Activated naive CD8-positive, alpha-beta T cell treated with anti-CD3 and anti-CD28 coated beads for 36 hours (primary cell): ENCODE measurements at places on chromosomes 2 and 18.

- DNase-seq: no peak
Observed at GRCh38 chr2:195257979-195258378, 399.0 kb upstream of the SLC39A10 start.

GRCh38 chr2:95574506-95574905 lies 17.3 kb upstream of the TRIM43 start:
- DNase-seq: no peak

- DNase-seq: no peak
Observed at GRCh38 chr2:6353669-6354068, 512.0 kb downstream of the CMPK2 start.

DNA sequence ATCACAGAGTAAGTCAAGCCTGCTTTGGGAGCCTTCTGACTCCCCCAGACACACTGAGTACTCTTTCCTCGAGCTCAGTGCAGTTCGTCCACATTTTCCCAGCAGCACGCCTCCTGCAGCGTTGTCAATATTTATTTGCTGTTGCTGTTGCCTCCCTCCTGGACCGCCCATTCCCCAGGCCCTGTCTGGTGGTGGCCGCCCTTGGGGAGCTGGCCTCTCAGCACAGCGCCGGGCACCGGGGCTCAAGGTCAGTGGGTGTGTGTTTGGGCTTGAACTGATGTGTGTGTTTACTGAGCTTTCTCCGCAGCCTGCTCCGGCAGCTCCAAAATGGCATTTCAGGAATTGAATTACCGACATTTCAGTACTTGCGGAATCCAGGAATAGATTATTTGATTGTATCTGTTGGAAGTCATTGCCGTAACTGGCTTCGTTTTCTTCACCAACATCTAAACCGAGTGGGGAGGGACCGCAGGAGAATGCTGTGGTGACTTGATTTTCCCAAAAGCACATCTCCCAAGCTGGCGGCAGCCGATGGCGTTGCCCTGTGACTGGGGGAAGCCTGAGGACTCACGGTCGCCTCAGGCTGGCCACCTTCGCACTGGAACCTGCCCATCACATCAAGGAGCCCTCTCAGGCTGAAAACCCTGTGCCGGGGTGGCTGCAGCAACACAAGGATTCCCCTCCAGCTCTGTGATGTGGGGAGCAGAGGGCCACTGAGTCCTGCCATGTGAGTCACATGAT lies 66.0 kb downstream of the HPCAL1 start:
- no peak for DNase-seq

- no peak for DNase-seq
Observed at GRCh38 chr2:68195096-68195495, 37.4 kb downstream of the PNO1 start.

DNA sequence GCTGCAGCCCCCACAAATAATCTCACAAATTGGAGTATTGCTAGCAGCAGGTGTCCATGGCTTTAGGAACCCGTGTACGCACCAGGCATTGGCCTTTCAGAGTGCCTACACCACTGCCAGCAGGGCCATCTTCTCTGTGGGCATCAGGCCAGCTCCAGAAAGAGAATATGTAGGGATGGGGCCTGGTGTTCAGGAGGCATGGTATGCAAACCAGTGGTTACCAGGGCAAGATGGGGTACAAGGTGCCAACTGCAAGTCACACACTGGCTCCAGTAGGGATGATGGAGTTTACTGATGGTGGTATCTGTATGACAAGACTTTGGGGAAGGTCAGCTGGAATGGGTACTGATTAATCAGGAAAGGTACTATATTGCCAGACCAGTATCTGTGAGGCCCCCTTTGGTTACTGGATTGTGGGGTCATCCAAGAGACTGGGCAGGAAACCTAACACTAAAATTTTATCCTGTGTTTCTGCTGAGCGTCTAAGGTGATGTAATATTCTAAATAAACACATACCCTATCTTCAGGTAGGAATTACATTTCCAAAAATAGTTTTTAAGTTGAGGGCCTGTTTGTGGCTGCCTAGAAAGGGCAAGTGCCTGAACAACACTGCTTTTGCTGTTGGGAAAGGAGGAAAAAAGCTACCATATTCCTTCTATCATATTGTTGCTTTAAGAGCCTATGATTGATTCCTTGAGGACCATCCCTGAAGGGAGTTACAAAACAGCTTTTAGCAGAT lies 9.0 kb downstream of the CNOT9 start:
- DNase-seq: no peak

DNA sequence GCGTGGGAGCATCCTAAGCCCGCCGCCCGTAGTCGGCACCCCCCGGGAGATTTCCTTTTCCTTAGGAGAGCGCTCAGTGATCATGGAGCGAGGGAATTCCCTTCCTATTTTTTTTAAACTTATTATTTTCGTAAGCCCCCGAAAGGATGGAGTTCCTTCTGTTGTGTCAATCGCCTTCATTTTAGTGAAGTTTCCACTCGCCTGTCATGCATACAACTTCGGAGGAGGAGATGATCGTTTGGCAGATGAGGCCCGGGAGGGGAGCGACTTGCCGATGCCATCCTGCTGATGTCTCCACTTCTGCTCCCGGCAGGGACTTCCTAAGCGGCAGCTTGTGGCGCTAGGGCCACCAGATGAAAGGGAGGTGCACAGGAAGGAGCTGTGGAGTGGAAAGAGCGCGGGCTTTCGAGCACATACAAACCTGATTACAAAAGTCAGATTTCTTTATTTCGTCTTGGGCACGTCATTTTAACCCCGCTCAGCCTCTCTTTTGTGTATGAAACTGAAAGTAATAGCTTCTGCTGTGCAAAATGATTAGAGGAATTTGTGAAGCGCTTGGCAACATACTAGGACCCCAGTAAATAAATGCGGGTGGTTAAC lies at the start of gene ADGRF3:
Gene ADGRF3, minus strand, starts transcription at position 336 of the 600 bp plus-strand sequence. CDS start 555 bp downstream, outside the sequence.
- DNase-seq: peak; percentile 74

DNA sequence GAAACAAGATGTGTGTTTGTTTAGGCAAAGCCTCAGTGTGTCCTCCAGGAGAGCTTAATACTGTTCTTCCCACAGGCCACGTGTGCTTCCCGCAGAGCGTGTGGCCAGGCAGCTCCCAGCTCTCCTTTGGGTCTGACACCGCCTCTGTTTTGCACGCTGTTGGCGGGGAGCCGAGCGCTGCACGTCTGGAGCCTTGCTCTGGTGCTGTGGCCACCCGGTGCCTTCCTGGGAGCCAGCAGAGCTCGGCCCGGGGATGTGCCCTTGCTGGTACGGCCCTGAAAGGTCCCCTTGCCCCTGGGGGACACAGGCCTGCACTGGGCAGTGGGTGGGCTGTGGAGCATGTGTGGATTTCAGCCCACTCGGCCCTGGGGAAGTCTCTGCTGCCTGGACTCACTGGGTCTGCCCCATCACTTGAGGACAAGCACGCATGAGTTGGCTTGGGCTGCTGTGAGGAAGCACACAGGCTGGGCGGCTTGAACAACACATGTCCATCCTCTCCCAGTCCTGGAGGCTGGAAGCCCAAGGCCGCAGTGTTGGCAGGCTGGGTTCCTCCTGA lies 160.7 kb upstream of the HDAC4 start:
- no peak for DNase-seq

- no peak for DNase-seq
Observed at GRCh38 chr2:186573531-186573930, 16.3 kb upstream of the ITGAV start.

DNA sequence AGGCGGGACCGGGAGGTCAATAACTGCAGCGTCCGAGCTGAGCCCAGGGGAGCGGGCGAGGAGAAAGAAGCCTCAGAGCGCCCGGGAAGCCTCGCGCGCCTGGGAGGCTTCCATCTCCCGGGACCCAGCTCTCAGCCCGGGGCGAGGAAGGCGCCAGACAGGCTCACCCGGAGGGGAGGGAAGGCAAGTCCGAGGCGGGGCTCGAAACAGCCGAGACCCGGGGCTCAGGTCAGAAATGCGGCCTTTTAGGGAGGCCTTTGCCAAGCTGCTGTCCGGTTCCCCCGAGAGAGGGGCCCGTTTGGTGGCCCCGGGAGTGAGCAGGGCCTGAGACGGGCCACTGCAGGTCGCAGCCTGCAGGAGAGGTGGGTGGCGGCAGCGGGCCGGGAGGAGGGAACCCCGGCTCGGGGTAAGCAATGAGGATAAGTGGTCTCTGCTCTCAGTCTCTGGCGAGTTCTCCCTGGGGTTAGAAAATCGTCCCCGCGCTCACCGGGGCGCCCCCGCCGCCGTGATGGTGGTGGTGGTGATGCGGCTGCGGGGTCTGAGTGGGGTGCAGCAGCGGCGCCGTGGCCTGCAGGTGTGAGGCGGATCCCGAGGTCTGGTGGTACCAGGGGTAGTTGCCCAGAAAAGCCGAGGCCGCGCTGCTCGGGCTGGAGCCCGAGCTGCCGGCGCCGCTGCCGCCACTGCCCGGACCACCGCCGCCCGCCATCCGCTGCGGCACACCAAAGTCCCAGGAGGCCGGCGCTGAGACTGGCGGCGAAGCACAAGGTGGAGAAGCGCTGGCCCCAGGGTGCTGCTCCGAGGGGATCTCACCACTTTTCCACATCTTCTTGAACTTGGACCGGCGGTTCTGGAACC lies 2.4 kb downstream of the DLX2 start:
- DNase-seq: no peak

- DNase-seq: no peak
Observed at GRCh38 chr2:70732766-70733645, 35.0 kb downstream of the ADD2 start.

DNA sequence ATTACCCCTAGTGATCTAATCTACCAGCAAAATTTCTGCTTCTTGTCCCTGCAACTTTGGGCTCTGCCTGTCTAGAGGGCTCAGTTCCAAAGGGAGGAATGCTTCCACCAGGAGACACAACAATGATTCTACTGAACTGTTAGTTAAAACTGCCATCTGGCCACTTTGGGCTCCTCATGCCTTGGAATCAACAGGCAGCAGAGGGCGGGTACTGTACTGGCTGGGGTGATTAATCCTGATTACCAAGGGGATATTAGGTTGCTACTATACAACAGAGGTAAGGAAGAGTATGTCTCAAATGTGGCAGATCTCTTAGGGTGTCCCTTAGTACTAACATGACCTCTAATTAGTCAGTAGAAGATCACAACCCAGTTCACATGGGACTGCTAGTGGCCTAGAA lies 21.4 kb downstream of the HADHA start:
- no peak for DNase-seq

GRCh38 chr2:201070948-201071478 lies 458 bp downstream of the HYCC2 start:
- DNase-seq: no peak

GRCh38 chr2:857937-858336 lies 92.7 kb upstream of the SNTG2 start:
- no peak for DNase-seq

- no peak for DNase-seq
Observed at GRCh38 chr2:188326290-188326668, 34.6 kb downstream of the GULP1 start.

GRCh38 chr2:143582046-143582747 lies 453.0 kb downstream of the ARHGAP15 start:
- DNase-seq: no peak

DNA sequence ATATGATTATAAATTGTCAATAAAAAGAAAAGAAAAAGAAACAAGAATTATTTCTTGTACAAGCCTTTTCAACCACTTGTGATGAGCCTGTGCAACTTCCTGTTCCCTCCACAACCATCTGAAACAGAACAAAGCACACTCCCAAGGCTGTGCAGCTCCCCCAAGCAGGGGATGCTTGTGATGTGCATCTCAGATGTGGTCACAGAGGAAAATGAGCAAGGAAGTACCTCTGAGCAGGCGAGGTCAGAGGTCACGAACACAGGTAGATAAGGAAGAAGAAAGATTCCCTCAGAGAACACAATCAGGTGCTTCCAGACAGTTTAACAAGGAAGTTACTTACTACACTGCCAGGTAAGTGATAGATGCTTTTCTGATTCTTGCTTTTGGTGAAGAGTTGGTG lies 274.8 kb upstream of the SLC39A10 start:
- DNase-seq: peak; percentile 4

GRCh38 chr18:45954070-45954934 lies 12.8 kb downstream of the EPG5 start:
- no peak for DNase-seq

GRCh38 chr2:171317492-171318125 lies 116.2 kb downstream of the METTL8 start:
- no peak for DNase-seq

DNA sequence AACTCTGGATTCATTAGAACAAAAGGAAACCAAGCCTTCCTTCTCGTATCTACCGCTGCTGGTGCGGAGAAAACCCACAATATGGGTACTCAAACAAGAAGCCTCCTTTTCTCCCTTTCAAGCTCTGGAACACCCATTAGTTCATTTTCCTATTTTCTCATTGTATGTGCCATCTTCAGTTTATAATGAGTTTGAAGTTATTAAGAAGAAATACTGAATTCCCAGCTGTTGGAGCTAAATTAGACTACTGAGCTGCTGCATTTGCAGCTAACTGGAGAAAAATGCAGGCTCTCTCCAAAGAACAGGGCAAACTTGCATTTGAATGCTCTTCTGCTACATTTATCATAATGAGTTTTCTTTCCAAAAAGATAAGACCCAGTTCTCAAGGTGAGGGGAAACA lies 398.5 kb downstream of the NBAS start:
- no peak for DNase-seq

GRCh38 chr2:170076189-170076588 lies 101.8 kb upstream of the MYO3B start:
- DNase-seq: no peak

DNA sequence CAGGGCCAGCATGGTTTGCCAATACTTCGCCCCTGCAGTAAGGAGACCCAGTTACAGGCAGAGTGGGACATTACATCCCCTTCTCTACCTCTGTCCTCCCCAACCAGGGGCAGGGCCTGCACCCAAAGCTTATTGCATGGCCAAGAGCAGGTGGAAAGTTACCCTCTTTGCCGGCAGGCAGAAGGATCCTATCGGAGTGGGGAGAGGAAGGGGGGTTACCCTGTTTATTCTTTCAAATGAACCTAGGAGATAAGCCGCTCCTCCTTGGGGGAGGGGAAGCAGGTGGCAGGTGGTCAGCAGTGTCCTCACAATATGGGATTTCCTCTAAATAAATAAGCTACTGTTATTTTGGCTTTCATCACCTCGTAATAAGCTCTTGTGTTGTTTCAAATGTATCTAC lies 53.9 kb downstream of the SPATS2L start:
- DNase-seq: no peak

DNA sequence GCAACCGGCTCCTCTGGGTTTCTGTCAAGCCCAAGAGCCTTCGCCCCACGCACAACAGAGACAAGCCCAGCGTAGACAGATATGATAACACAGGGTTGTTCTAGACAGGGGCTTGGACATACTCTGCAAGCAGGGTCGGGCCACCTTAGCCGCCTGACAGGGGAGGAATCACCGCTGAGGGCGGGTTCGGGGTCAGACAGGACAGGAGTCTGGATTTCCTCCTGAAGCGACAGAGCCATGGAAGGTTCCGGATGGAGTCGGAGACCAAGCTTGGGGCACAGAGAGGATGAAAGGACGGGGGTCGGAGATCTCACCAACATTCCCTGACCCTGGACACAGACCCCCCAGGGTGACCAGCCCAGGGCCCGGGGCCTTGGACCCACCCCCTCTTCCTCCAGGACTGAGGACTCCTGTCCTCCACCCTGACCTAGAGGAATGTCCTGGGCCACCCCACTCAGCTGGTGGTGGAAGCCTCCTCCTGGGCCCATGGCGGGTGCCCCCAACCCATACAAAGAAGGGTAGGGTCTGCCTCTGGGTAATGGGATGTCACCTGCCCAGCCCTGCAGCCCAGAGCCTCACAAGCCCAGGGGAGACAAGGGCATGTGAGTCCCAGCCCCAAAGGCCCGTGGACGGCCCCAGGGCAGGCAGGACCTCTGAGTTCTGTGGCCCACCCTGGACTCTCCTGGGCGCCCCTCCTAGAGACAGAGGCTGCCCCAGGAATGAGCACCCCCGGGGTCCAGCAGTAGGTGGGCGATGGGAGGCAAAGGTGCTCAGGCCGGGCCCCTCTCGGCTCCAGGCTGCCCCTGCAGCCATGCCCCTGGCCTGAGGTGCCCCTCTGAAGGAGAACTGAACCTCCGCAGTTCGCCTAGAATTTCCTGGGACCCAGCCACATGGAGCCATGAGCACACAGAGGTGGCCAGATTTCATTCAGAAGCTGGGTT lies 44.1 kb upstream of the GPC1 start:
- no peak for DNase-seq
